Effector memory CD8-positive, alpha-beta T cell (primary cell): ENCODE measurements at places on chromosomes 4 and X.

DNA sequence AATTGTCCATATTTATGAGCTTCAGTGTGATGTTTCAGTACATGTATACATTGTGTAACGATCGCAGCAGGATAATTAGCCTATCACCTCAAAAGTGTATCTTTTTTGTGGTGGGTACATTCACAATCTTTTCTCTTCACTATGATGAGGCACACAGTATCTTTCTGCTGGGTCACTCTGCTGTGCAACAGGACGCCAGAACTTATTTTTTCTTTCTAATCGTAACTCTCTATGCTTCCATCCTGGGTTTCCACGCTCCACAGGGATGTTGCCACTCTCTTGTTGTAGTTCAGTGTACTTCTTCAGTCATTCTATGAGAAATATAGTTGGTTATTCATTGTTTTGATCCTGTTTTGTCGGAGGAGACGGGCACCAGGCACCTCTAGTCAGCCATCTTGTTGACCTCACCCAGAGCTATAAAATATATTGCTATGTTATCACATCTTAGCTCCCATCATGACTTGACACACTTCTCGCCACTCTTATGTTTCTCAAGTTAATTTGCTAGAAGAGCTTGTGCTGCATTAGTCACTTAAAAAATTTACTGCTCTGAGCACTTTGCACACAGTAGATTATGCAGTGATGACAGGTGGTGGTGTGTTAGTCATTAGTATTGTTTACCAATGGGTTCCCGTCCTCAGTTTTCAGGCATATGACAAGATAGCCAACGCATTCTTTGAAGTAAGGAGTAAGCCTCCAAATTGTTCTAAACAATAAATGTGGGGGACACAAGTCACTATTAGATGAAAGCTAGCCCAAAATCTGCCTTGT lies 1002.7 kb upstream of the PCDH7 start:
- H3K27ac ChIP-seq: no peak overlapping the region
- DNase-seq: no peak
- H3K4me3 ChIP-seq: no peak overlapping the region
- no peaks in the 10 kb centered on the region for H3K36me3 ChIP-seq

DNA sequence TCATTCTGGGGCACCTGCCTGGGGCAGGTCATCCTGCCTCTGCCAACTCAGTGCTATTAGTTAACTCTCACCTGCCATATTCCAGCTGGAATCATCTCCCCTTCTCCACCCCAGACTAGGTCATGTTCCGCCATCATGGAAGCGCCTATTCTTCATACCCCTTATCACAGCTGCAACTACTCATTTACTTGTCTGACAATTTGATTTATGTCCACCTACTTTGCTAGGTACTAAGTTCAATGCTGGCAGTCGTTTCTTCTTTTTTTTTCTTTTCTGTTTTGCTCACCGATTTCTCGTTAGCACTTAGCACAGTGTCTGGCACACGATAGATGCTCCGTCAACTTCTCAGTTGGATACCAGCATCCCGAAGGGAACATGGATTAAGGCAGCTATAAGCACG lies 1.1 kb upstream of the FMR1 start:
- H3K36me3 ChIP-seq: peaks cover 15% of the 10 kb centered on the region
- no peak for DNase-seq
- H3K27me3 ChIP-seq: no peaks in the 10 kb centered on the region
- peak overlapping the region; percentile 94 for H3K4me3 ChIP-seq

DNA sequence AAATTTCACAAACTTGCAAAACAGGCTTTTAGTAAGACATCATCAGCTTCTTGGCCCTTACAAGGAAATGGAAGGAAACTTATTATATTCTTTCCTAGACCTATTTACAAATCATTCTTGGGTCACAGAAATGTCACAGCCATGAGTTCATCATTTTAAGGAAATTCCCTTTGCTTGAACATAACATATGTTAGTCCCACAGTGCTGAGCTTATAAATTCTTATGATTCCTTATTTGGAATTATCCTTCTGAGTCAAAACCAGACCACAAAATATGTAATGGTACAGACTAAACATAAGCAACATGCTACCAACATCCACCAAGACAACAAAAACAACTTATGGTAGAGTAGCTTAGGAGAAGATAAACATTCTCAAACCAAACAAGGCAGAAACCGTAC lies 236.9 kb upstream of the CTSO start:
- H3K4me1 ChIP-seq: no peaks in the 10 kb centered on the region
- DNase-seq: no peak
- H3K27me3 ChIP-seq: no peaks in the 10 kb centered on the region

- no peak for DNase-seq
- H3K4me1 ChIP-seq: no peaks in the 10 kb centered on the region
Observed at GRCh38 chr4:7837597-7838135, 102.0 kb downstream of the AFAP1 start.

- no peak for DNase-seq
- H3K4me1 ChIP-seq: no peaks in the 10 kb centered on the region
- no peaks in the 10 kb centered on the region for H3K27me3 ChIP-seq
- no peak overlapping the region for H3K4me3 ChIP-seq
- H3K36me3 ChIP-seq: no peaks in the 10 kb centered on the region
Observed at GRCh38 chr4:91099666-91100065, 972.5 kb downstream of the CCSER1 start.

GRCh38 chr4:98728871-98729270 lies 70.5 kb upstream of the TSPAN5 start:
- no peaks in the 10 kb centered on the region for H3K27me3 ChIP-seq
- no peak overlapping the region for H3K4me3 ChIP-seq
- DNase-seq: no peak
- no peaks in the 10 kb centered on the region for H3K36me3 ChIP-seq
- peaks cover 6% of the 10 kb centered on the region for H3K4me1 ChIP-seq

GRCh38 chrX:123188081-123188480 lies 4.0 kb downstream of the GRIA3 start:
- no peak overlapping the region for H3K4me3 ChIP-seq
- no peak overlapping the region for H3K27ac ChIP-seq
- H3K27me3 ChIP-seq: peaks cover 11% of the 10 kb centered on the region
- peaks cover 1% of the 10 kb centered on the region for H3K4me1 ChIP-seq

DNA sequence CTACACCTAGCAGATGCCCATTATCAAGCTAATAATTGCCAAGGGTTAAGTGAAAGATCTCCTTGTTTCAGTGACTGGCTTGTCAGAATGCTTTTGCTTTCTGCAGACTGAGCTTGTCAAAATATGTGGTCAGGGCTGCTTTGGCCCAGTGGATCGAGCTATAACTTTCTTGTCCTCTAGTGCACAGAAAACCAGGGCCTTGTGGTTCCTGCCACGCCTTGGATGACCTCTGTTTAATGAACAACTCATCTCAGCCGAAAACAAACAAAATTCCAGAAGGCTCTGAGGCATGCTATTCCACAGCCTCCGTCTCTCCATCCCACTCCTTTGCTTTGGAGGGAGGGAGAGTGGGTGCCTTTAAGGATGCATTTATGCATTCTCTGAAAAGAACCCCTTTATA lies 11.3 kb downstream of the EVC start:
- no peak for DNase-seq
- no peaks in the 10 kb centered on the region for H3K36me3 ChIP-seq
- peaks cover 23% of the 10 kb centered on the region for H3K27me3 ChIP-seq
- H3K27ac ChIP-seq: no peak overlapping the region
- H3K4me3 ChIP-seq: no peak overlapping the region
- H3K4me1 ChIP-seq: no peaks in the 10 kb centered on the region

DNA sequence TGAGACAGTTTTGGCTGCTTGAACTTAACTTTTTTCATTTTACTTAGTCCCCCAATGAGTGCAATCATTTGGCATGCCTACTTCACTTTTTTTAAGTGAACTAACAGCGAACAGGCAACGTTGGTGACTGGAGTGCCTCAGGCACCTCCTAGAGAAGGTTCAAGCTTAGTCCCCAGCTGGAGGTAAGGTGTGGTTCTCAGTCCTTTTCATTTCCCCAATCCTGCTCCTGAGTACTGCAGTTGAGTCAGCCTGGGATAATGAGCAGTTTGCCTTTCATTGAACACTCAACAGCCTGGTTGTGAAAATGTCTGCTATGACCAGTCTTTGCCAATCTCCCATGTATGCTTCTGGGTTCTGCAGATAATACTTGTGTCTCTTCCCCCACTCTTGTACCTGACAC lies 109.5 kb downstream of the CDKL5 start:
- DNase-seq: no peak
- peaks cover 4% of the 10 kb centered on the region for H3K4me1 ChIP-seq
- H3K27ac ChIP-seq: no peak overlapping the region
- no peak overlapping the region for H3K4me3 ChIP-seq
- no peaks in the 10 kb centered on the region for H3K36me3 ChIP-seq

GRCh38 chr4:70778888-70779422 lies 57.2 kb downstream of the RUFY3 start:
- peaks cover 23% of the 10 kb centered on the region for H3K36me3 ChIP-seq
- no peak overlapping the region for H3K27ac ChIP-seq
- no peaks in the 10 kb centered on the region for H3K27me3 ChIP-seq

- H3K4me1 ChIP-seq: no peaks in the 10 kb centered on the region
- no peaks in the 10 kb centered on the region for H3K27me3 ChIP-seq
- DNase-seq: no peak
- peaks cover 3% of the 10 kb centered on the region for H3K36me3 ChIP-seq
Observed at GRCh38 chr4:55458164-55458563, 62.4 kb downstream of the TMEM165 start.

- H3K36me3 ChIP-seq: peaks cover 19% of the 10 kb centered on the region
- H3K4me1 ChIP-seq: peaks cover 3% of the 10 kb centered on the region
- DNase-seq: no peak
- no peaks in the 10 kb centered on the region for H3K27me3 ChIP-seq
- H3K27ac ChIP-seq: peak overlapping the region; percentile 44
Observed at GRCh38 chrX:7146703-7147412, 654 bp upstream of the STS start.

DNA sequence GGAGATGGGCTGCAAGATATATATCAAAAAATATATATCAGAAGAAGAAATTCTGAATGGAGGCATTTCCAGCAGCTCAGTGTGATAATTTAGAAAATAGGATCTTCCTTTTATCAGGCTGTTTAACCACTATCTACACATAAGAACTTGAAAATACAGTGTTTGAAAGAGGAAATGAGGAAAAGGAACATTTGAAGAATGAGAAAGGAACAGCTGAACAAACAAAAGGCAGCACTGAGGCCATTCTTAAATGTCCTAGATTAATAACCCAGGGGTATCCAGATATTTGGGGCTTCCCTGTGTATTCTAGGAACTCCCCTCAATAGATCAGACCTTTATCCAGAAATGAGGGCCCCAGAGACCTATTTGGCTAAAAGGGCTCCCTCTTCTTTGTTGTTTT lies 4.1 kb downstream of the SLC39A8 start:
- DNase-seq: no peak
- H3K4me3 ChIP-seq: no peak overlapping the region
- H3K27ac ChIP-seq: no peak overlapping the region
- H3K27me3 ChIP-seq: no peaks in the 10 kb centered on the region

GRCh38 chr4:173436149-173436579 lies 37.2 kb upstream of the SCRG1 start:
- no peaks in the 10 kb centered on the region for H3K27me3 ChIP-seq
- H3K4me3 ChIP-seq: no peak overlapping the region
- DNase-seq: no peak
- no peaks in the 10 kb centered on the region for H3K36me3 ChIP-seq
- H3K27ac ChIP-seq: no peak overlapping the region
- peaks cover 4% of the 10 kb centered on the region for H3K4me1 ChIP-seq

- peaks cover 23% of the 10 kb centered on the region for H3K36me3 ChIP-seq
- no peaks in the 10 kb centered on the region for H3K27me3 ChIP-seq
Observed at GRCh38 chrX:48802089-48802904, 430 bp downstream of the HDAC6 start.

DNA sequence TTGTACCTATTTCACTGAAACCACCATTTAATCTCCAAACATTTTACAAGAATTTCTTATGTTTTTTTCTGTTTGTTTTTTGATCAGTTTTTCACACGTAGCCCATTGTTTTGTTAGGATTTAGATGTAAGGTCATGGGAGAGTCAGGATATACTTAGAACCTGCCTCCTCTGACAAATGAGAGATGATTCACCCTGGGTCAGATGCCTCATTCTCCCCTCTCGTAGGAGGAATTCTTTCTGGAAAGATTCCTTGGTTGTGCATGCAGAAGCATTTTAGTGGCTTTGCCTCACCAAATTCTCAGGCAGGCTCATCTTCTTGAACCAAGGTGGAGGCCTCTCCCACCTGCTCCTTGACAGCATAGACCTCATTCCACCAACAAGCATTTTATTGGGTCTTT lies 599.3 kb downstream of the SPRY1 start:
- DNase-seq: no peak
- H3K27ac ChIP-seq: no peak overlapping the region
- H3K36me3 ChIP-seq: no peaks in the 10 kb centered on the region
- no peaks in the 10 kb centered on the region for H3K27me3 ChIP-seq
- H3K4me1 ChIP-seq: no peaks in the 10 kb centered on the region

GRCh38 chr4:130859991-130860390 lies 1764.0 kb downstream of the C4orf33 start:
- no peak for DNase-seq
- no peaks in the 10 kb centered on the region for H3K4me1 ChIP-seq
- H3K27me3 ChIP-seq: no peaks in the 10 kb centered on the region
- no peak overlapping the region for H3K4me3 ChIP-seq
- H3K36me3 ChIP-seq: no peaks in the 10 kb centered on the region

GRCh38 chr4:108861334-108861733 lies 98.5 kb upstream of the ETNPPL start:
- H3K27ac ChIP-seq: no peak overlapping the region
- DNase-seq: no peak
- peaks cover 6% of the 10 kb centered on the region for H3K27me3 ChIP-seq
- H3K4me3 ChIP-seq: no peak overlapping the region

DNA sequence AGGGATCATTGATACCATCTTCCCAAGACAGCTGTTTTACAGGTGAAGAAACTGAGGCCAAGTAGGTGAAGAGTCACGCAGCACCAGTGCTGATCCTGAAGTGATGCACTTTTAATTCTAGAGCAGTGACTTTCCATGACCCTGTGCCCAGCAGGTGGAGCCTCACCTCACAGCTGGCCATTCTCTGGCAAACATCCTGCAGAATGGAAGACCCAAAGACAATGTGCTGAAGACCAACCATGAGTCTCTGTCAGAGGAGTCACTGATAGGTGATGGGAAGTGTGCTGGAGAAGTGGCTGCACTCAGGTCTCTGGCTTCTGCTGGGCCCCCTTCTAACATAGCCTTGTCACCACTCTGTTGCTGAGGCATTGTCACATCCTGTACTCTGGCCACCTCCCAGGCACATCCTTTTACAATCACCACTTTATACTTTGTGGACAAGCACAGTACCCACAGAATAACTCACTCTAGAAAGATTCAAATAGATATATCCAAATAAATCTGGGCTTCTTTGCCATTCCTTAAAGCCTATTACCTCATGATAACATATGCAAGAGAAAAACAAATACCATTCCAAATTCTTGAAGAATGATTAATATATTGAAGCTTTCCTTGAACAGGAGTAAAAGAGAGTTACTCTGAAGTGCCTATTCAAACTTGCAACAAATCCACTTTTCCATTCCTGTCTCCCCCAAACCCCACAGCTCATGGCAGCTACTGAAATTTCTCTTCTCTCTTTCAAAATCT lies 64.1 kb upstream of the SCOC start:
- no peaks in the 10 kb centered on the region for H3K36me3 ChIP-seq
- DNase-seq: no peak
- no peak overlapping the region for H3K4me3 ChIP-seq
- H3K27ac ChIP-seq: no peak overlapping the region
- peaks cover 44% of the 10 kb centered on the region for H3K27me3 ChIP-seq
